ENCODE measurements at places on chromosomes 12 and 14.

DNA sequence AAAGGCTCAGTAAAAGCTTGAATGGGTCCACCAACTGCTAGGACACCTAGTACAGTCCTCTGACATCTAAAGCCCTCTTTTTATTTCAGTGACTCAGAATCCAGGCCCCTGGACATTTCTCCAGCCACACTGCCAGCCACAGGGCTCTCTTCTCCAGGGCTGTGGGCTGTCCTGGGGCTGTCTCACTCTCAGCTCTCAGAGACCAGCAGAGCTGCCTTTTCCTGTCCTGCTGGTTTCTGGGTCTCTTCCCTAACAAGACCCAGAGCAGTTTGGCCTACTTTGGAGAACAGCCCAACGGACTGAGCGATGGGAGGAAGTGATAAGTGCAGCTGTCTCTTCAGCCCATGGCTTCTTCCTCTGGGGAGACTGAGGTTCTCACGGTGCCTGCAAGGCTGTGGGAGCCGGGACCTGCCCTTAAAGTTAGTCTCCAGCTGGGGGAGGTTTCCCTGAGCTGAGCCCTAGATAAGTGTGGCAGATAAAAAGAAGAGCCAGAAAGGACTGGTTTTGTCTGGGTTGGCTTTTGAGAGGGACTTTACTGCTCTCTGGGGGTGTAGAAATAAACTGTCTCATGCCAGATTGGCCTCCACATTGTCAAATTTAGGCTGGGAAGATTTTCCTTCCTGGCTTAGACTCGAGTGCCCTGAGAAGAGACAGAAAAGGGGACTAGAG lies 979.8 kb downstream of the VRK1 start:
- DNase-seq, result no peak

- DNase-seq, result peak; percentile 54
These were observed 72.4 kb downstream of the TTC9 start for GRCh38 chr14:70714055-70714550.

- DNase-seq, result no peak
These were observed 11.7 kb downstream of the COCH start for GRCh38 chr14:30885840-30886740.

GRCh38 chr12:49231878-49232655 lies 32.8 kb upstream of the TUBA1C start:
- no peak for DNase-seq

Data from activated gamma-delta T cell treated with Interleukin-2 at 50 U/mL for 16 hours (primary cell).